ENCODE measurements at places on chromosomes 3 and 15.
A peak's percentile ranks its signal among the peaks of the same experiment; 100 is the strongest.

DNA sequence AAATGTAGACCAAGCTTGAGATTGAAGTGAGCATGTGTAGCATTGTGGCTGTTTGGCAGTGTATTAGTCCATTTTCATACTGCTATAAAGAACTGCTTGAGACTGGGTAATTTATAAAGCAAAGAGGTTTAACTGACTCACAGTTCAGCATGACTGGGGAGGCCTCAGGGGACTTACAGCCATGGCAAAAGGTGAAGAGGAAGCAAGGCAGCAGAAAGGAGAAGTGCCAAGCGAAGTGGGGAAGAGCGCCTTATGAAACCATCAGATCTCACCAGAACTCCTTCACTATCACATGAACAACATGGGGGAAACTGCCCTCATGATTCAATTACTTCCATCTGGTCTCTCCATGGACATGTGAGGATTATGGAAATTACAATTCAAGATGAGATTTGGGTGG is 8.6 kb upstream of the CERS3 start:
- DNase-seq = no peak

DNA sequence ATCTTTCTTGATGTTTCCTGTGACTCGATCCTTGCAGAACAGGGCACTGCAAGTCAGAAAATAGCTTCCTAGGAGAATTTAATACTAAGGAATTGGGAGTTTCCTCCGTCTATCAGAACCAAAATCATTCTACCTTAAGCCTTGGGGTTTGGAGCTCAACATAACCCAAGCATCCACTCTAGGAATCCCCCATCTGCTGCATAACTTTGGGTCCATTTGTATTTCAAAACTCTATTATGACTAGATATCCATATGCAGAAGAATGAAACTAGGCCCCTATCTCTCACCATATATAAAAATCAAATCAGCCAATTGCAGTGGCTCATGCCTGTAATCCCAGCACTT is 61.7 kb upstream of the AKAP13 start:
- no peak for DNase-seq

DNA sequence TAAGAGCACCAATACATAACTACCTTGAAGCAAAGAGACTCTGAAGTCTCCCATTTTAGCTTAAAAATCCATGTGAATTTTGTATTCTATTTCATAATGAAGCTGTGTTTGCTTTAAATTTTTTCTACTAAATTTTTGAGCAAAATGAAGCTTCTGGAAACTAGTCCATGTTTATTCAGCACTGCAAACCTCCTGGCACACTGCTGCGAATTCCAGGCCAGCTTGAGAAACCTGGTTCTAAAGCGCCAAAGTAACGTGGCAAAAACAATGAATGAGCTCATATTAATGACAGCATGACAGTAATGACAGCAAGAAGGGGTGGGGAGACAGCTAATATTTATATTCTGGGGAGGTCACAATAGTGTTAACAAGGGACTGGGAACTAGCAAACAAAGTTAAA is 25.7 kb downstream of the CEP152 start:
- no peak for DNase-seq

DNA sequence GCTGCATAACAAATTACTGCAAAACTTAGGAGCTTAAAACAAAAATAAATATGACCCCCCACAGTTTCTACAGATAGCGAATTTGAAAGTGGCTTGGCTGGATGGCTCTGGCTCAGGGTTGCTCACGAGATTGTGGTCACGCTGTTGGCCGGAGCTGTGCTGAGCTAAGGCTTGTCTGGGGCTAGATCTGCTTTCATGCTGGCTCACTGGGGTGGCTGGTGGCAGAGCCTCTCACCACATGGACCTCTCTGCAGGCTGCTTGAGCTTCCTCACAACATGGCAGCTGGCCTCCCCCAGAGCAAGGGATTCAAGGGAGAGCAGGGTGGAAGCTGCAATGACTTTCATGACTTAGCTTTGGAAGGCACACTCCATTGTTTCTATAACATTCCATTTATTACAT is 354.1 kb downstream of the SHQ1 start:
- DNase-seq = no peak

GRCh38 chr3:38493031-38493430 is 3.1 kb upstream of the EXOG start:
- no peak for DNase-seq

DNA sequence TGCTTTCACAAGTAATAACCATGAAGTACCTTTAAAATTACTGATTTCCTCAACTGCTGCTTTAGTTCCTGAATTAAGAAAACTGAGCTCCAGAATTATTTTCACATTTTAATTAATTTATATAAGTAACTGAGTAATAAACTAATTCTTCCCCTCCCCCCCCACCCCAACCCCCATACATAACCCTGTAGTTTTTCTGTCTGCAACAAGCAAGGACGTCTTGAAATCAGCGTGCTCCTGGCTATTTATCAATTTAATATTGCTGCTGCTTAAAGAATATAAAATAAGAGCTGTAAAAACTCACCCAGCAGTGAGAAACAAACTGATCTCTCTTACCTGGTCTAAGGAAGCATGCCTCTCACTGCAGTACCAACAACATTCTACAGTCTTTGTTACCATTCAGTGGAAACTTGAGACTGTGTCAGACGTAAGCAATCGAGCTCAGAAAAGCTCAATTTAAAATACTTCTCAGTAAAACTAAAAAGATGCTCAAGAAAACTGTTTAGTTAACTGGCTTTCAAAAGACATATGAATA is 121.0 kb downstream of the TFDP2 start:
- DNase-seq = peak; percentile 64

Measured in CD4-positive, alpha-beta T cell treated with Interleukin-17A for 1 hour (primary cell).